GM20000 (cell line): ENCODE measurements at places on chromosomes 3 and 15.

DNA sequence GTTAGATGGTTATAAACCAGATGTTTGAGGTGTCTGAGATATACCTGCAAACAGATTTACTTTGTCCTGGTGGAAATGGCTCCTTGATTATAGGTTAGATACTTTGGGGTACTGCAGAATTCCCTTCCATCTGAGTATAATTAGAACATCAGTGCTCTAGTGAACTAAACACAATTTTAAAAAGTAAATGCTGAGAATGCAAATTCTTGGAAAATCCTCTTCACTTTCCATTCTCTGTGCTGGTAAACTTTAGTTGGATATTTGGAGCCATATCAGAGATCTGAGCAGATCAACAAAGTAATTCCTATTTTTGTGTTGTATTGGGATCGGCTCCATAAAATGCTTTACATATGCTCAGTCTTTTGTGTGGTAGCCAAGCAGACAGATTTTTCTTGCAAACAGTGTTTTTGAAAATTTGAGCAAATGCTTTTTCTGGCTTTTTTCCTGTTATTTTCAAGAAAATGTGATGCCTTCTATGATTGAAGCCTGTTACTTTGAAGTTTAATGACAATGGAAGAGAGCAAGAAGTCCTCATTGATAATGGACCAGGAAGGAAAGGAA is 37.9 kb upstream of the KCNH8 start:
- no peak for DNase-seq

- no peak for DNase-seq
These were observed 626.5 kb upstream of the DPPA4 start for GRCh38 chr3:109963831-109964230.

GRCh38 chr3:73094951-73095350 is 33.5 kb downstream of the EBLN2 start:
- DNase-seq: no peak

DNA sequence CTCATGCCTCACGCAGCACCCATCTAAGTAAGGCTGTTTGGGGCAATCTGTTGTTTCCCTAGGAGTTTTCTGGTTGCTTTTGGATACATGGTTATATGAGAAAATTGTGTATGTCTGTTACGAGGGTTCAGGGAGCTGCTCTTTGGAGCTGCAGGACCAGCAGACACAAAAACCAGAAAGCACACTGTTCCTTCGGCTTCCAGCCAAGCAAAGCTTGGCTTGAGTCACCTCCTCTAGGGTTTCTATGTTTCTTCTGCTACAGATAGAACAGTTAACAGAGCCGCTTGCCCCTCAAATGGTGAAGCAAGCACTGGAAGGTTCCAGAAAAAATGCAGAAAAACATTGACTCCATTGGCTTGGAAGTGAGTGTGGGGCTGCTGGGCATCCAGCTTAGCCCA is 49.2 kb upstream of the CTDSPL start:
- DNase-seq: no peak

DNA sequence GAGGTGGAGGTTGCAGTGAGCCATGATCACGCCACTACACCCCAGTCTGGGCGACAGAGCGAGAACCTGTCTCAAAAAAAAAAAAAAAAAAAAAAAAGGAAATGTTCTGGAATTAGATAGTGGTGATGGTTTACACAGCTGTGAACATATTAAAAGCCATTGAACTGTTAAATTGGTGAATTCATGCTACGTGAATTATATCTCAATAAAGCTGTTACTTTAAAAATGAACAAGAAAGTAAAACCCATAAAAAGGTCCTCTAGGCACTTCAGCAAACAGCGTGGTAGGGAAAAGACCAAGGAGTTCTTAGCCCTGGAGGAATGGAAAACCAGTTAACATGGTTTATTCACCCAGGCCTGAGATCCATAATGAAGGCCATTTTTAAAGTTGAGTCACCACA is 180.1 kb downstream of the ATG7 start:
- no peak for DNase-seq

DNA sequence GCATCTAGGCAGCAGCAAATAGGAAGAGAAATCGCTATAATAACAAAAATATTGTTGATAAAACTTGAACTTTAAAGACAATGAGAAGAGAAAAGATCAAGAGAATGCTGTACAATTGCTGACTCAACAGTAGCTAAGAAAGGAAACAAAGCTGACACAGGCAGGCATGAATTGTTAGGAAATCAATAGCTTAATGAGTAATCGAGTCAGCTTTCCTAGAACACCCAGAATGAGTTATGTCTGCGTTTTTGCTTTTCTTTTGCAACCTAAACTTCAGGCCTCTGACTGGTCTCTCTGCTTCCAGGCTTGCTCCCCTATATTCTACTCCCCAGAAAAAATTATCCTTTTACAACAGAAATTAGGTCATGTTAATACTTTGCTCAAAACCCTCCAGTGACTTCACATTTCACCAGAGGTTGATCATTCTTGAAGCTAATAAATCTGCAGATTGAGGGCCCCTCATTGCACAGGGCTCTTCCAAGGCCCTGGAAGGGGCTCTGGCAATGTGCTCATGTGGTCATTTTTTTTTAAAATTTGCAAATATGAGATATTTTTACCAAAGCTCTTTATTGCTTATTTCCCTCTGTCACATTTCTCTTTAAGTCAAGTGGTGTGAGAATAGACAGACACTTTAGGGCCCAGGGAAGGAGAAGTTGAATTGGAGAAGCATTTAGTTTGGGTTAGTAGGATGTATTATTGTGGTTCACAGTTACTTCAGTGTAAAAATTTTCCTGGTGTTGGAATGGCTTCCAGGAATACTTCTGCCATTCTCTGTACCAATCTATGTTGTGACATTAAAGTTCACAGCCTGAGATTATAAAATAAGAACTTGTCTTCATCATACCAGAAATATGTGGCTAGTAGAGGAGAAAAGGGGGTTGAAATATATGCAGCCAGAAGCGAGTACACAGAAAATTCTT is 116.3 kb downstream of the TMCO5A start:
- no peak for DNase-seq

- DNase-seq: no peak
These were observed 137.6 kb upstream of the CMC1 start for GRCh38 chr3:28103861-28104260.

- no peak for DNase-seq
These were observed 9.8 kb downstream of the DPH3 start for GRCh38 chr3:16254916-16255315.

DNA sequence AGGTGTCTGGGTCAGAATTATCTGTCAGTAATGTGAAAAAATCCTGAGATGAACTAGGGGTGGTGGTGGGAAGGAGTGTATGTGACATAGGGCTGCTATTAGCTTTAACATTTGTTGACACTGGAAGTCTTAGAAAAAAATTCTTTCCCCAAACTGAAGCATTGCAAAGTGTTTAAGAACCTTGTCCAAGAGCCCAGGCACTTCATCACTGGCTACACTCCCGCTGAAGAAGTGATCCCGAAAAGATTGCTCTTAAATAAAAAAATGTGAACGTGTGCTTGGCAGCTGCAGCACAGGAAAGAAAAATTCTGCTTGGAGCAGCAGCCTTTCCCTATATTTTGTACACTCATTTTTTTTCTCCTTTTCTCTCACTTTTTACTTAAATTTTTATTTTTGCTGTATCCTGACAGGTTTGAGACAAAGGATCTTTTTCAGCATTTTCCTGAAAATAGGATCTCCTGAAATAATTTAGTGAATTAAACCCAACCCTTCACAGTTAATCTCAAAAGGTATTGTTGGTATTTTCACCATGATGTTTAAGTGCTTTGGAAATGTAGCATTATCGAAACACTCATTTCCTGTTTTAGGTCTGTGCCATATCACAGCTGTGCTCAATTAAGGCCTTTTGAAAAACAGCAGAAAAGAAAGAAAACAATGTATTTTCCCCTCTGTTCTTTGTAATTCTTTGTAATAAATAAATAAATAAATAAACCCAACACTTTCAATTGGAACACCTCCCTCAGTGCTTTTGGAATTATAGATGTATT is 477.6 kb downstream of the ZNF385D start:
- no peak for DNase-seq

DNA sequence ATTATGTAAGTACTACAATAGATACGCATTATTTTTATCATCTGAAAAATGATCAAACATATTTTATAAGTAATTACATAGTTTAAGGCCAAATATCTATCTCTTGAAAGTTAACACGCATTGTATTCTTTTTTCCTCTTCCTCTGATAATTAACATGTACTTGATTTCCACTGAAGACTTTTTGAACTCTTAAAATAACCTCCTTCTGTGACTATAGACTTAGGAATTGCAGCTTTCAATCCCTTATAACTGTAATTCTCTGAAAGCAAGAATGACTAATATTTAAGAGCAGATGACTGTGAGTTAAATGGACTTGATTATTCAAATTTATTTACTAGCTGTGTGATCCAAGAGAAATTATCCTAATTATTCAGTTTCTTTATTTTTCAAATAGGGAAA is 730.6 kb upstream of the NECTIN3 start:
- no peak for DNase-seq

GRCh38 chr15:40439461-40439959 is 1.2 kb upstream of the BAHD1 start:
- no peak for DNase-seq

DNA sequence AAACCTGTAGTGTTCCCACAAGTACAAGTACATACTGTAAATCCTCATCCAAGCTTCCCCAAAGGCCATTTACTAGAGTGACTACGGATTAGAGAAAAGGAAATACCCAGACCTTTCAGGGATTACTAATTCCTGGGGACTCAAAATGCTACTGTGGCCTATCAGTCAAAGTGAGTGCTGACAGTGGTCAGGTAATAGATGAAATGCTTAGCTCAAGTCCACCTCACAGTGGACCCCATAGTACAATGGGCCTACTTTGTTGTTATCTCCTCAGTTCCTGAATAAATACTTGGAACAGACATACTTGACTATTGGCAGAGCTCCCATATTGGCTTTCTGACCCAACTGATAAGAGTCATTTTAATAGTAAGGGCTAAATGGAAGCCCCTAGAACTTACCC is 61.6 kb downstream of the MAP4 start:
- no peak for DNase-seq

GRCh38 chr3:81778678-81779182 is 17.3 kb upstream of the GBE1 start:
- no peak for DNase-seq

GRCh38 chr3:124845406-124845805 is 41.8 kb downstream of the ITGB5 start:
- no peak for DNase-seq

GRCh38 chr3:127814325-127814781 is 8.0 kb downstream of the MGLL start:
- DNase-seq: no peak

GRCh38 chr3:105375750-105376511 is 9.2 kb downstream of the ALCAM start:
- no peak for DNase-seq

- no peak for DNase-seq
These were observed 15.8 kb downstream of the SPG11 start for GRCh38 chr15:44647637-44648036.

GRCh38 chr3:83034806-83035703 is 1273.6 kb upstream of the GBE1 start:
- DNase-seq: no peak

GRCh38 chr3:10475983-10476382 is 29.4 kb downstream of the ATP2B2 start:
- no peak for DNase-seq

- DNase-seq: no peak
These were observed 44.4 kb upstream of the B3GALNT1 start for GRCh38 chr3:161149529-161149928.

GRCh38 chr3:181493423-181493822 is 218.3 kb upstream of the SOX2 start:
- DNase-seq: no peak

GRCh38 chr15:36707884-36708435 is 128.5 kb downstream of the CDIN1 start:
- DNase-seq: no peak

- no peak for DNase-seq
These were observed 83.7 kb downstream of the PLXNA1 start for GRCh38 chr3:127066635-127067034.

GRCh38 chr3:12484983-12485327 is 675 bp downstream of the TSEN2 start:
- no peak for DNase-seq

DNA sequence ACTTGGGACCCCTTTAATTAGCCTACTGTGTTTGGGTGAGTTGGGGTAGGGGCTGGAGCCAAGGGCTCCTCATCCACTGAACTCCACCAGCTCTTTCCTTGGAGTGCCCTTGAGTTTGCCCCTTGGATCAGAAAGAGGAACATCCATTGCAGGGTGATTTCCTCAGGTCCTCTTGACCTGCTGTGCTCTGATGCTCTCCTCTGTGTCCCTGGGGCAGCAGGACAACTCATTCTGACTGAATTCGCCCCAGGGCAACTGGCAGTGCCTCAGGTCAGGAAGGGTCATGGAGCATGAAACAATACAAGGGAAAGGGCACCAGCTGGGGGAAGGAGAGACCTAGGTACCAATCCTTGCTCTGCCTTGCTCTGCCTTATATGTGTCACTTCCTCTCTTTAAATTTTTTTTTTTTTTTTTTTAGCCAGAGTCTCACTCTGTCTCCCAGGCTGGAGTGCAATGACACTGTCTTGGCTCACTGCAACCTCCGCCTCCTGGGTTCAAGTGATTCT is 47.8 kb downstream of the BSN start:
- DNase-seq: no peak

DNA sequence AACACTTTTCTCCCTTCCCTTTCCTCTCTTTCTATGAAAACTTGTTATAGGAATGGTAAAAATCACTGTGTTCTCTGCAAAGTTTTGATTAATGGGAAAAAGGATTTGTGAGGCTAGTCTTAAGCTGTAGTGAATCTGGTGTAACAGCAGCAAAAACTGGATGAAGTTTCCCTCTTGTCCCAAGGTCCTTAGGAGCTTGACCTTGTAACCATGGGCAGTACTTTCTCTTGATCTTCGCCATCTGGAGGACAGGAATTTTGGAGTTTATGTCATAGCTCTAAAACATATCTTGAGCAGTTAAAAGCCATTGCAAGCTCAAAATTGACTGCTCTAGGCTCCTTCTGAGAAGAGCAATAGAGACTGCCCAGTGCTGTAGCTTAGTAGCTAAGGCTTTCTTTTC is 56.5 kb upstream of the GPD1L start:
- DNase-seq: no peak

GRCh38 chr3:27686642-27687041 is 35.5 kb downstream of the EOMES start:
- no peak for DNase-seq

GRCh38 chr3:173921732-173922131 is 524.2 kb downstream of the NLGN1 start:
- DNase-seq: no peak

GRCh38 chr3:71376911-71377310 is 206.6 kb downstream of the FOXP1 start:
- DNase-seq: no peak

- DNase-seq: no peak
These were observed 110.3 kb upstream of the TMC3 start for GRCh38 chr15:81484086-81484955.

- no peak for DNase-seq
These were observed 231.0 kb upstream of the RASGRP1 start for GRCh38 chr15:38795471-38796245.

- no peak for DNase-seq
These were observed 121.8 kb upstream of the ATP11B start for GRCh38 chr3:182671541-182671940.
